ENCODE measurements at places on chromosomes 7 and 10. TPM values are rescaled to one million over a fixed set of nuclear protein-coding genes. Genes with fewer than 3 reads are reported as not detected.

GRCh38 chr7:91325726-91326125 is 61.5 kb downstream of the FZD1 start:
- no peak for DNase-seq

- no peak for DNase-seq
Measured at GRCh38 chr10:76197293-76197692, 765.9 kb downstream of the LRMDA start.

DNA sequence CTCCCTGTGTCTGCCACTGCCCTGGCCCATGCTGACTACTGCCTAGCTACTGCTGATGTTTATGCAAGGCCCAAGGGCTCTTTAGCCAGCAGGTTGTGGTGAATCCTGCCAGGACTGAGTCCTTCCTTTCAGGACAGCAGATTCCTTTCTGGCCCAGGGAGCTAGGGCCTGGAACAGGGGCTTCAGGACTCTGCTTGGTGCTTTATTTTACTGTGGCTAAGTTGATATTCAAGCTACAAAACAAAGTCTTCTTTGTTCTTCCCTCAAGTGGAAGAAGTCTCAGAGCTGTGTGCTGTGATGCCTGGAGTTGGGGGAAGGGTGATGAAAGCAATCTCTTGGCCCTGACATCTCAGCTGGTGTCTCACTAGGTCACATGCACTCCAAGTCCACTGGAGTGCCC is 66.2 kb upstream of the NME8 start:
- no peak for DNase-seq

DNA sequence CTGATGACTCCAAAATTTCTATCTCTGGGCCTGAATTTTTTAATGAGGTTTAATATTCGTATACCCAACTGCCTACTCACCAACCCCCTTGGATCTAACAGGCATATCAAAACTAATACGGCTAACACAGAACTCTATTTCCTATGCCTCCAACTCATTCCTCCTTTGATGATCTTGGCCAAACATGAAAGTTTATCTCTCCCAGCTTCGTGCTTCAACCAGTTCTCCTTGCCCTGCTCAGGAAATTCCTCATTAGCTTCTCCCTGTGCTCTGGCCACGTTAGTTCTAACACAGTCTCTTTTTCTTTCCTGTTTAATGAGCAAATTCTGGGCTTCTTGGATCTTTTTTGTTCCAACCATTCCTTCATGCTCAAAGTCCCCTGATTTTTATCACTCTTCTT is 138.9 kb upstream of the PTN start:
- DNase-seq = no peak

GRCh38 chr10:132306343-132306685 is 1.4 kb downstream of the STK32C start:
- DNase-seq = no peak

GRCh38 chr7:71173955-71174354 is 42.0 kb downstream of the GALNT17 start:
- DNase-seq = no peak

GRCh38 chr10:119502209-119502608 is 40.3 kb downstream of the RGS10 start:
- peak; percentile 71 for DNase-seq

DNA sequence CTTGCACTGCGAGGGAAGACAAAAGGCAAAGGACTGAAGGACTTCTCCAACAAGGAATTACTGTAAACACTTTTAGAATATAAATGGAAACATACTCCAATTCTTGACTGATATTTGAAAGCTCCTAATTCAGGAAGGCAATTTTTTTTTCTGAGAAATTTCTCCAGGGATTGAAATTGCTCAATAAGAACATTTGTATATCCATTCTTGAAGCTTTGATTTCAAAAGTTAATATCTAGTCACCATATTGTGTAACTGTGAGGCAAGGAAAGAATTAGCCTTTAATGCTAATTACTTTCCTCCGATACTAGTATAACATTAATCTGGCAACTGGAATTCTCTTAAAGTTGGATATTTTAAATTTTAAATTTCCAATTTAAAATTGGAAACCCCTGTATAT is 188.4 kb upstream of the COL1A2 start:
- DNase-seq = no peak

DNA sequence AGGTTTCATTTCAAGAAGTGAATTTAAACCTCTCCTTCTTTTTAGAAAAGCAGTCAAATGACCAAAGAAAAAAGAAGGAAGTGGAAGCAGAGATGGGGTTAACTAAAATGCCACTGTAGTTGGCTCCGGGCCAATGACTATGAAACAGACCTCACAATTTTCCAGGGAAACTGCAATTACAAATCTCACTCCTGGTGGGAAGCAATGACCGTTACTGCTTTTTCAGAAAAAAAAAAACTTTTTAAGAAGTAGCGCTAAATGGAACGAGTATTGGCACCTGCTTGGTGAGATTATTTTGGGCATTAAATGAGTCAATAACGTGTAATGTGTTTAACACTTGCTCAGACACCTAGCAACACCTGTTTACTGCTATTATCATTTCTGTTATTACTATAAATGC is 1.2 kb downstream of the SFRP4 start:
- DNase-seq = no peak

DNA sequence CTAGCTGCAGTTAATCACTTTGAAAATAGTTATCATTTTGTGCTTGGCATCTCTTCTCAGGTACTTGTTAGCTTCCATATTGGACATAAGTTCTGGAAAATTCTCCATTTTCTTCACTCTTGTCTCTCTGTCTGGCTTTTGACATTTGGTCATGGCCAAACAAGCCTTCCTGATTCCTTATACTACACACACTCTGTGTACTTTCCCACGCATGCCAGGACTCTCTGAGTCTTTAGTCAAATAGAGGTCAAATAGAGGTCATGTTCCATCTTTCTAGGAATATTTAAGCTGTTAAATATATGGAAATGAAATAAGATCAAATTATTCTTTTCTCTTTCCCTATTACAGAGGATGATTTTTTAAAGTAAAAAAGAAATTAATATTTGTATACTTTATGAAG is 235.5 kb upstream of the PLXDC2 start:
- DNase-seq = no peak

- DNase-seq = no peak
Measured at GRCh38 chr10:132540456-132540855, 2.9 kb downstream of the INPP5A start.

DNA sequence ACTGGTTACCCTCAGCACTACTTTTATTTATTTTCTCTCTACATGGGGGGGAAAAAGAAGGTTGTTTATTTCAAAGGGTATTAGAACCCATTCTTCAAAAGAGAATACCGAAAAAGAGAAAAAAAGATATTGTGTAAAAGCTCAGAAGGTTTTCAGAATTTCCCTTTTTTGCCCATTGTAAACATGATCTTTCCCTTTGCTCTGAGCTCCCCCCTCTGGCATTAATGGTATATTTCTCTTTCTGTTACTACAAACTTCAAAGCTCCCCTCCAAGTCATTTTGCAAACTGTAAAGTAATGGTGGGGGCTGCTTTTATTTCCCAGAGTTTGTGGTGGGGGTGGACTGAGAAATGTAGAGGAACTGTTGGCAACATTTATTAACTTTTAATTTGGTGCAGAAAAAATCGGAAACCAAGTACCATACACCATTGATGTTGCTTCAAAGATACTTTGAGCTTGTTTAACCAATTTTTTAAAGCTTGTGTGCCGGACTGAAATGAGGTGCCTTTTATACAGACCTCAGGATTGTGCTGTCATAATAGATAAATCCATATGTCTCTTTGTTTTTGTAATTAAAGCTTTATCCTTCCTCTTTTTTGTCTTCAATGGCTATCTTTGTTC is 181.5 kb downstream of the EXOC4 start:
- DNase-seq = no peak

DNA sequence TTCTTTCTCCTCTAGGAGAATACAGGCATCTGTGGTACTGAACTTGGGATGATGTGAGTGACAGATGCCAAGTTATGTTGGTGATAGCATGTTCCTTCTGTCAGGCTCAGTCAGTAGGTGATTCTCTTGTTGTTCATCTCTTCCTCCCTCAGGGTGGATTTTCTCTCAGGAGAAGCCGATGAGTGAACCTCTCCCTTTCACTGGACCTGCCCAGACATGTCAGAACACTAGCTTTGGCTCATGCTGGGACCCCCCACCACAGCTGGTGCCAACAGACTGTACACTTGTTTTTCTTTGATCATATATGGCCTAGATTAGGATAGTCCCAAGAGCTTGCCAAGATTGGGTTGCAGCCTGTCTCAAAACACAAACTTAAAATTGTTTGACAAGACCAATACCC is 129.4 kb downstream of the BMPER start:
- DNase-seq = no peak

DNA sequence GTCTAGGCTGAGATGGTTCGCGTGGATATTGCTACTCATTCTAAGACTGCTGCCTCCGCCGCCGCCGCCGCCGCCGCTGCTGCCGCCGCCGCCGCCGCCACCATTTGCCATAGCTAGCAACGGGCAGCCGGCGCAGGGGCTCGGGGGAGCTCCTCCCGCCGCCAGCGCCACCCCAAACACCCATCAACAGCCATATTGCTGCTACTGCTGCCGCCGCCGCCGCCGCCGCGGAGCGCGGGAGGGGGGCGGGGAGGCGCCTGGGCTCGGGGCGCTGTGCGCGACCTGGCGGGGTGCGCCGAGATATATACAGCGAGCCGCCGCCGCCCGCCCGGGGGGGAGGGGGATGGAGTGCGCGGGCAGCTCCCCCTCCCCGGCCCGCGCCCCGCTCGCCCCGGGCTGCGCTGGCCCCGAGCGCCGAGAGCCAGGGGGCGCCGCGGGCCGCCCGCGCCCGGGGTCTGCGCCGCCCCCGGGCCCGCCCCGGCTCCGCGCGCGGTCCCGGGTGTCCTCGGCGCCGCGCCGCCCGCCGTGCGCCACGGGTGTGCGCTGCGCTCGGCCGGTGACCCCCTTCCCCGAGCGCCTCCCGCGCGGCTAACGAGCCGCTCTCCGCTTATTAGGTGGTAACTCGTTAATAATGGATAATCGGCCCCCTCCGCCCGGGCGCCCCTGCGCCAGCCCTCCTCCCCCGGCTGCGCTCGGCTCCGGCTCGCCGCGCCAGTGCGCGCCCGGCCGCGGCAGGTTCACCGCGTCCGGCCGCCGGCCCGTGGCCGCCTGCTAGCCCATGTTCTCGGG is at the start of gene KCNMA1:
Gene KCNMA1, minus strand, starts transcription at position 277 of the 789 bp plus-strand sequence.
- no peak for DNase-seq

DNA sequence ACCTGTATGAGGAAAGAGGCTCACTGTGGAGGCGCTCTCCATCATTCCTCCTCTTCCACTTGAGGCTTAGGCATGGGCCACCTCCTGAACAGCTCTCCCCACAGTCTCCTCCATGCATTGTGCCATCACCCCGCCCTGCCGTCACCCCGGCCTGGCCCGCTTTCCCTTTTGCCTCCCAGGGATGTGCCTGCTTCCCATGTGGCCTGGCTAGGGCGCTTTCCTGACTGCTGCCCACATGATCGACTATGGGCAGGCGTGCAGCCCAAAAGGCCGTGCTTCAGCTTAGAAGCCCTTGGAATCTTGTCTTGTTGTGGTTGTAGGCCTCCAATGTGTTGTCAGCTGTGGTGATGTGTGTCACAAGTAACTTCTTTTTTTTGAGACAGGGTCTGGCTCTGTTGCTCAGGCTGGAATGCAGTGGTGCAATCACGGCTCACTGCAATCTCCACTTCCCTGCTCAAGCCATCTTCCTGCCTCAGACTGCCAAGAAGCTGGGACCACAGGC is 1.8 kb upstream of the ACTR3C start:
- no peak for DNase-seq

DNA sequence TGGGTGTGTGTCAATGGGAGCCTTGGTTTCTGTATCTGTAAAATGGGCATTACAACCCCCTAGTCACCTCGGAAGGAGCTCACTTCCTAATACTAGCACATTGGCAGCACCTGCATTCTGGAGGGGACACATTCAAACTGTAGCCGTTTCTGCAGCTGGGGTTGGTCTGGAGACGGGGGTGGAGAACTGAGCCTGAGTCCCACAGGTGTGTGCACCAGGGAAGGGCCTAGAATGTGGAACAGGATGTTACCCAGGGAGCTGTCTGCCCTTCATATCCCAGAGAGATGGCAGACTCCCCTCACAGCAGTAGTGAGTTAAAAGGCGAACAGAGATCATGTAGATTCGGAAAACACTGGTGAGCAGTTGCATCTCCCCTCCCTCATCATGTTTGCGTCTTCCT is 272.8 kb upstream of the ZNF32 start:
- no peak for DNase-seq

DNA sequence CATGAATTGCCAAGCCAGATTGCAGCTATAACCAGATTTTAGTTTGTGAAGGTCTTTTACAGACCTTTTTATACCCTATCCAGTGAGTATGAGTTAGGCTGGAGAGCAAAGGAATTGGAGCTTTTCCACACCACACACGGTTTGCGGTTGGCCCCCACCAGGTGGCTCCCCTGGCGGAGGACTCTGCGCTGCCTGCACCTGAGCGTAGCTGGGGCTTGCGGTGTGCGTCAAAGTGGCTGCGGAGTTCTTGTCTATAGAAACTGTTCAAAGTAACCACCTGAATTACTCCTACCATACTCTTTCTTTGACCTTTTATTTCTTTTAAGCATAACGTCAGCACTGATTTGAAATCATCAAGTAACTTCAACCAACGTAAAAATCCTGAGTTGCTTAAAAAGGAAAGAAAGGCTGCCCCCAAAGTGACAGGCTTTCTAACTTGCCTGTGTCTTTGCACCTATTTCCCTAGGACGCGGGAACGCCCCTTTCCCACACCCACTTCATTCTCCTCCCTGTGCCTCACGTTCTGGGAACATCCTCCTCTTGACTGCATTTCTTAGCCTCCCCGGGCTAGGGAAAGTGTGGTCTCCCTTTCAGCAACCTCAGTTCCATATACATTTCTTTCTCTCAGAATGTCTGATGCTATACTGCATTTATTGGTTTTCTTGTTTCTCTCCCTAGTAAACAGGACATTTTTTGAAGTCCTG is 47.6 kb upstream of the TMEM72 start:
- DNase-seq = no peak

DNA sequence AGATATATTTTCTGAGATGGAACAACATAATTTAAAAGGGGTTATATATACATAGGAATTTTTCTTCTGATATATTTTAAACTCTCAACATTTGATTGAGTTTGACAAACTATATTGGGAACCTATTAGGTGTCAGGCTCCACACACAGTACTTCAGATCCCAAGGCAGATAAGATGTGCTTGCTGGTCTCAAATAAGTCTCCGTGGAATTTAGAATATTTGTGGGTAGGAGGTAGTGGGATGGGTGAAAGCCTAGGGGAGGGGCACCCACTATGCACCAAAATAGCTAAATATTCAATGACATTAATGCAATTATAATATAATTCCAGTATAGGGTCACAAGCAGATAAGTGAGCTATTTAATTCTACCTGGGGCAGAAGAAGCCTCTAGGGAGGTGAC is 81.5 kb downstream of the ARL4A start:
- DNase-seq = no peak

- DNase-seq = no peak
Measured at GRCh38 chr7:50449501-50449880, 659 bp downstream of the FIGNL1 start.

- no peak for DNase-seq
Measured at GRCh38 chr10:86257683-86258082, 108.9 kb downstream of the GRID1 start.

GRCh38 chr7:143362131-143363015 is at the start of gene FAM131B:
Gene FAM131B (minus strand): TSS chr7:143362713. CDS start chr7:143362603, 110 bp downstream.
- no peak for DNase-seq

- DNase-seq = no peak
Measured at GRCh38 chr10:32161586-32161985, 105.4 kb upstream of the KIF5B start.

LAMB1 gene
- total RNA-seq = not detected

PVRIG gene
- total RNA-seq = 30.5 TPM

KLF14 gene
- total RNA-seq = not detected

SPDYE6 gene
- total RNA-seq = not detected

CCDC172 gene
- not detected for total RNA-seq

CREB5 gene
- total RNA-seq = not detected

ASZ1 gene
- total RNA-seq = not detected

ZNF679 gene
- total RNA-seq = not detected

Data from activated T-helper 1 cell treated with anti-CD3 and anti-CD28 coated beads, Interleukin-12 subunit alpha, Interleukin-12 subunit beta, Interleukin-2, Interleukin-4 antibody, amounts not matched to agents 30 ng/mL and 10 ng/mL and 1 ng/mL, durations not matched to agents 14 hours and 24 hours and 36 hours (primary cell).